ENCODE measurements at places on chromosomes 3 and 15. TPM values are rescaled to one million over a fixed set of nuclear protein-coding genes. Genes with fewer than 3 reads are reported as not detected.

- no peak for DNase-seq
Observed at GRCh38 chr3:126213379-126214028, 33.1 kb upstream of the ALDH1L1 start.

GRCh38 chr3:148889828-148890227 is 24.7 kb downstream of the CPA3 start:
- DNase-seq = no peak

DNA sequence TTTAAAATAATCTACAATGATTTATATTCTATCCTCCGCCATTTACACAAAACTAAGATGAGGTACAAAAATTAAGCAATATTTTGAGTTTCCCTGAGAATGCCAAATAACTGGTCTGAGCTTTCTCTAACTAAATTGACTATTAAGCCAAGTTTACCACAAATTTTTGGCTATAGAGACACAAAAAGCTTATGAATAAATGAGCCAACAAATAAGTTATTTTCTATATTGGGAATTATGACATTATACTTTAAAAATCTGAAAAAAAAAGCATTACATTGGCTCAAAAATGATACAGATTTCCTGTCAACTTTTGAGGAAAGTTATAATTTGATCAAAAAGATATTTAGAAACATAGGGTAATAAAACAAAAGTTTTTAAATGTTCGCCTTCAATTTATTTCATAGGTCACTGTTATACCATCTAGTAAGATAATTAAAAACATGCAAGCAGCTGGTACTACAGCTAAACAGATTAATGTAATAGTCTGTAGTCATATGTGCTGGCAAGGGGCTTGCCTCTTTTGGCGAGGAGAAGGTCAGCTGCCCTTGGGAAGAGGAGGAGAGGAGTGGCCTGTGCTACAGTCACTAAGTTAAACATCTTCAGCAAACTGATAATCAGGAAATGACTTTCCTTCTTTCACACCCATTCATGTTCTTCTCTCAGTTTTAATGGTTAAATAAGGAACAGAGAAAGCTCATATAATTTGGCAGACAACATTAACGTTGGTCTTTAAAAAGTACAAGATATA is 318.5 kb downstream of the TBC1D5 start:
- peak; percentile 54 for DNase-seq

DNA sequence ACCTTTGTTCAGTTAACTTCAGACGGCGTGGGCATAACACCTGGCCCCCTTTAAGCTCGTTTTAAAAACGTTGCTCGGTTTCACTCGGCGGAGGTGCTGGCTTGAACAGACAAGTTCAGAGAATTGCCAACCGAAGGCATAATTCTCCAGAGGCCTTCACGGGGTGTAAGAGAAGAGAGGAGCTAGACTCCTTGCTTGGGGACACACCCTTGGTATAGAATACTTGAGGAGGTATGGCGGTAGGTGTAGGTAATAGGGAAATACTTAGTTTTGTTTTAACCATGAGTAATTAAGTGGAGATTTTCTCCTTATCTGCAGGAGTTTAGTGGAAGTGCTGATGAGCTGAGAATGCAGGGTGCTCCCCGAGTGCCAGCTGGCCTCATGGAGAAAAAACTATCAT is 921 bp downstream of the FBXL2 start:
- peak; percentile 4 for DNase-seq

Gene CCDC191
- 0.20 TPM for total RNA-seq
